Myocyte (in vitro differentiated cells): ENCODE measurements at places on chromosomes 1 and 21.
A peak's percentile ranks its signal among the peaks of the same experiment; 100 is the strongest.

GRCh38 chr1:226362361-226362760 lies 45.5 kb downstream of the PARP1 start:
- DNase-seq = no peak

DNA sequence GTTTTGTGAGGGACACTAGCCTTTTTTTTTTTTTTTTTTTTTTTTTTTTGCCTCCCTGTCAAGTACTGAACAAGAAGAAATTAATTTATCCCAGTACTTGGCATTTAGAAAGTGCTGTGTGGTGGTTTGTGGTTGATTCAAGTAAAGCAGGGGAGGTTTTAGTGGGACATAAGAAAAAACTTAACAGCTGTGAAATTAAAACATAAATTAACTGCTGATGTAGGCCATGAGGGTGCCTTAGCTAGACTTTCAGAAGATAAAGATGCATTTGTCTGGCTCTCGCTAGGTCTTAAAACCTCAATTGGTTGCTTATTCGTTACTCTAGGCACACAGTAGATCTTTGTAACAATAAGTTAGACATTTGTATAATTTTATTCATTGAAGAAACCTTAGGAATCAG lies 52.3 kb downstream of the SPATA46 start:
- peak; percentile 55 for DNase-seq

GRCh38 chr1:204979891-204980649 lies 62.9 kb upstream of the CNTN2 start:
- DNase-seq = no peak

- no peak for DNase-seq
Observed at GRCh38 chr1:2471159-2471471, 5.0 kb upstream of the PLCH2 start.
